Mucosa of gallbladder (tissue), 1 donor: ENCODE measurements at places on chromosomes 11 and 22.

DNA sequence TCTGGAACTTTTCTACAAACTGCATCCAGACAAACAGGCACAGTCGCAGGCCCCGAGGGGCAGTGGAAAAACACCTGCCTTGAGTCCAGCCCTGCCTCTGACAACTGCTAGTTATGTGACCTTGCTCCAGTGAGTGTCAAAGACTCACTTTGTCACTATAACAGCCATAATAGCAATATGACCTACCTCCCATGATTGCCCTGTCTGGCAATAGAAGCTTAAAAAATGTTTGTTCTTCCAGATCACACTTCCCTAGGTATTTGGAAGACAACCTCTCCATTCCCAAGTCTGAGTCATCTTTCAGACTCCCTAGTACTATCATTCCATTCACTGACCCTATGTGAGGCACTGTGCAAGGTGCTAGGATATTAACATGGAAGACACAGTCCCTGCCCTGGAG lies 74.5 kb downstream of the RPL27A start:
- no peak for DNase-seq

- no peak for DNase-seq
Observed at GRCh38 chr11:123421589-123421988, 8.5 kb upstream of the GRAMD1B start.

- DNase-seq, result no peak
Observed at GRCh38 chr11:35116762-35117640, 22.0 kb upstream of the CD44 start.

DNA sequence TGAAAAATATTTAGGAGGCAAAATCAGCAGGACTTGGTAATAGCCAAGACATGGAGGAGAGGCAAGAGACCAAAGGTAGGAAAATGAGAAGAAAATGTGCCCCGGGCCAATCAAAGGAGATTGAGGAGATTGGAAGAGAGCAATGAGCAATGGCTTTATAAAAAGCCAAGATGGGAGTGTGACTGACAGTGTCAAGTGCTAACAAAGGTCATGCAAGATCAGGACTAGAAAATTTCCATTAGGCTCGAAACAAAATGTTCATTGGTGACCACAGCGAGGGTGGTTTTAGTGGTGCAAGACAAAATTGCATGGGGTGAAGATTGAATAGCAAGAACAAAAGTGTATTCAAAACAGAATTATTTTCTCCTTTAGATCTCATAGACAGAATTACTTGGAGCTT lies 45.2 kb upstream of the TBCEL start:
- no peak for DNase-seq

DNA sequence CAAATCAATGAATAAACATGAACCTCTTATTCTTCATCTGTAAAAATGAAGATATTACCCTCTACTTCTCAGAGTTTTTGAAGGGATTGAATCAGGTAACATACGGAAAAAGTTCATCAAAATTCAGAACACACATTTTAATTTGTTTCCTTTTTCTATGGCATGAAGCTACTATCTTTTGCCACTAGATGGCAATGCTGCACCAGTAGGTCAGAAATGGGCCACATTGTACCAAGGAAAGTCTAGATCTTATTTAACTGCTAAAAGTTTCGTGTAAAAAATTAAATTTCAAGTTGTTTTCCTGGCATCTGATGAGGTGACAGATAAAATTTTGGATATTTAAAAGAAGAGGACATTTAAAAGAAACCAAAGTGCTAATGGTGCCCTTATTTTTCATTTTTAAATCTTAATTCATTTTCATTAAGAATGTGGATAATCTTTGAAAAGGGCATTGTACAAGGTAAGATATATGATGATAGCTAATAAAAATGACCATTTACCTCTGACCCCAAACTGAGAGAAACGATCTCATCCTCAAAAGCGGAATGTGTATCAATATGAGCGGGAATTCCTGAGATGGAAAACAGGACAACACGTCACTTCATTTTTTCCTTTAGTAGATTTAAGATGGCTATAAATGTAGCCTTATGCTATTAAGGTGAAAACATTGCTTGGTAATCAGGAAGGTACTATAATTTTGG lies 16.1 kb downstream of the ALKBH8 start:
- DNase-seq, result no peak

DNA sequence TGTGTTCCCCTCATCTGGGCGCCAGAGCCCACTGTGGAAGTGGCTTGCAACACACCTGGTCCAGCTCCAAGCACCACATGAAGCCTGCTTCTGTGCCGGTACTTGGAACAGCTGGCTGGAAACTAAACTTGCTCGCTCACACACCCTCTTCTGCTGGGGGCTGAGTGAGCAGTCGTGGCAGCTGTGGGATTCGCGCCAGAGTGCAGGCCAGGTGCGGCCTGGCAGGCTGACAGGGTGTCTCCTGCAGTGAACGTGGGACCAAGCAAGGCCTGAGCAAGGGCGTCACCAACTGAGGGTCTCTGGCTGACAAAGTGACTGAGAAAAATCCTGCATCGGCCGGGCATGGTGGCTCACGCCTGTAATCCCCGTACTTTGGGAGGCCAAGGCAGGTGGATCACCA lies 15.2 kb downstream of the SMC1B start:
- no peak for DNase-seq

DNA sequence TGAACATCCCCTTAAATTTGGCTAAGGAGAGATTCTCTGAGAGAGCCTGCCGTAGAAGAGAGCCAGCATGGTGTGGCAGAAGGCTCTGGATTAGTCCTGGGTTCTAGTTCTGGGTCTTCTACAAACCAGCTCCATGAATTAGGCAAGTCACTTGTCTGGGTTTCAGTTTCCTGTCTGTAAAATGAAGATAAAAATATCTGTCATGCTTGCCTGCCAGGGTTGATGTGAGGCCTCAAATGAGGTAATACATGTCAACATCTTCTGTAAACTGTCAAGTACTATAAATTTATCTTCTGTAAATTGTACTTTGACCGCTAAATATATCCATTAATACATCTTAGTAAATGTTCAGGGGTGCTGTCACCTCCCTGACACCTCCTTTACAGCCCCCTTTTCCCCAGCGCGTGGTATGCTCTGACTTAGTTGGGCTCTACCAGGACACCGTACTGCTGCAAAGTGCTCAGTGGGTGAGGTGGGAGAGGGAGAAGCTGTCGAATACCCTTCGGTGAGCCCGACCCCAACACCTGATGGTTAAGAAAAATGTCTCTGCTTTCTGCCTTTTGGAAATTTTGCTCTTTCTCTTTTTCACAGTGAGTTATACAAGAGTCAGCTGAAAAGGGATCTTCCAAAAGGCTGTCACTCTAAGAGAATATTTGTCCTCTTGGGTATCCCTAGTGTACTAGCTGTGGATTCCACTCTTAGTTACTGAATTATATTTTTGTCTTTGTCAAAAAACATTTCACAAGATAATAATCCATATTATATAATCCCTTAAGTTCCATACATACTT lies 15.0 kb downstream of the RBX1 start:
- DNase-seq, result no peak

GRCh38 chr11:82261367-82261766 lies 472.3 kb downstream of the FAM181B start:
- DNase-seq, result no peak

DNA sequence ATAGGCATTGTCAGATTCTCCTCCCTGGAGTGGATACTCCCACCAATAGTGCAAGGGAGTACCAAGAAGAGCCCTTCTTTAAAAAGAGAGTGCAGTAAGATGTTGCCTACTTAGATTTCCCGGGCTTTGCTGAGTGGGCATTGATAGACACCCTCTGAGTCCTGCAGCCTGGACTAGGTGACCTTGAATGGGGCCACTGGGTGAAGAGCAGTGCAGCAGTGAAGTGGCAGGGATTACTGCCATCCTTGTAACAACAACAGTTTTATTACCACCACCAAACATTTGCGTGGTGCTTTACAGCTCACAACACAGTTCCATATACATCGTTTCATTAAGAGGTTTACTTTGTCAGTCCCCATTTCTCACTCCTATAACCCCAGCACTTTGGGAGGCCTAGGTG lies 59.4 kb downstream of the MICAL2 start:
- no peak for DNase-seq

GRCh38 chr11:17813391-17814059 lies 78.9 kb downstream of the KCNC1 start:
- no peak for DNase-seq

GRCh38 chr11:123630126-123630608 lies 24.3 kb downstream of the SCN3B start:
- no peak for DNase-seq

GRCh38 chr22:47748957-47749356 lies 986.5 kb downstream of the TBC1D22A start:
- no peak for DNase-seq

DNA sequence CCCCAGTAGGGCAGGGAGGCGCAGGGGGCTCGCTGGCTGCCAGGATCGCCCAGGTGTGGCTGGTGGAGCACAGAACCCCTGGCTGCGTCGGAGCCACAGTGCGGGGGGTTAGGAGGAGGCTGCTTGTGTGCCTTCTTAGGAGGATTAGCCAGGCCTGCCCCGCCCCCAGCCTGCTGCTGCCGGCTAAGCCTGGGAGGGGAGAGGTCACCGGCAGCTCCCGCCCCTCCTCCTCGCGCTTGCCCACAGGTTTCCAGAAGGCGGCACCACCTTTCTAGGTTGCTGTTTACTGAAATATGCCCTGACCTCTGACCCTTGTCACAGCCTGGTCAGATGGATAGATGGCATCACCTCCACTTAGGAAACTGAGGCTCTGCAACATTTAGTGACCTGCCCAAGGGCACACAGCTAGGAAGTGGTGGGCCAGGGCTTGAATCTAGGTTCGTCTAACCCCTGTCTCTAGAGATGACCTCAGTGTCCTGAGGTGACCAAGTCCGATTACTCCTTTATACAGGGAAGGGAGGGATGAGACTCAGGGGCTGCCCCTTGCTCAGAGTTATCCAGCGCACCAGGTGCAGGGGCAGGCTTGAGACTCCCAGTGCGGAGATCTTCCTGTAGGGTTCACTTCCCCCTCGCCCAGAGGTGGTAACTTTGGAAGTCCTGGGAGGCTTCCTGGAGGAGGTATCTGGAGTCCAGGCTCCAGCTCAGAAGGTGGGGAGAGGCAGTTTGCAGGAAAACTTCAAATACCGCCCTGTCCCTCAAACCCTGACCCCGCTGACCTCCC lies 44.0 kb downstream of the MYO7A start:
- DNase-seq, result no peak

- no peak for DNase-seq
Observed at GRCh38 chr11:116442238-116442752, 330.5 kb downstream of the BUD13 start.

GRCh38 chr11:105609341-105609781 lies 512 bp upstream of the GRIA4 start:
- DNase-seq, result no peak

DNA sequence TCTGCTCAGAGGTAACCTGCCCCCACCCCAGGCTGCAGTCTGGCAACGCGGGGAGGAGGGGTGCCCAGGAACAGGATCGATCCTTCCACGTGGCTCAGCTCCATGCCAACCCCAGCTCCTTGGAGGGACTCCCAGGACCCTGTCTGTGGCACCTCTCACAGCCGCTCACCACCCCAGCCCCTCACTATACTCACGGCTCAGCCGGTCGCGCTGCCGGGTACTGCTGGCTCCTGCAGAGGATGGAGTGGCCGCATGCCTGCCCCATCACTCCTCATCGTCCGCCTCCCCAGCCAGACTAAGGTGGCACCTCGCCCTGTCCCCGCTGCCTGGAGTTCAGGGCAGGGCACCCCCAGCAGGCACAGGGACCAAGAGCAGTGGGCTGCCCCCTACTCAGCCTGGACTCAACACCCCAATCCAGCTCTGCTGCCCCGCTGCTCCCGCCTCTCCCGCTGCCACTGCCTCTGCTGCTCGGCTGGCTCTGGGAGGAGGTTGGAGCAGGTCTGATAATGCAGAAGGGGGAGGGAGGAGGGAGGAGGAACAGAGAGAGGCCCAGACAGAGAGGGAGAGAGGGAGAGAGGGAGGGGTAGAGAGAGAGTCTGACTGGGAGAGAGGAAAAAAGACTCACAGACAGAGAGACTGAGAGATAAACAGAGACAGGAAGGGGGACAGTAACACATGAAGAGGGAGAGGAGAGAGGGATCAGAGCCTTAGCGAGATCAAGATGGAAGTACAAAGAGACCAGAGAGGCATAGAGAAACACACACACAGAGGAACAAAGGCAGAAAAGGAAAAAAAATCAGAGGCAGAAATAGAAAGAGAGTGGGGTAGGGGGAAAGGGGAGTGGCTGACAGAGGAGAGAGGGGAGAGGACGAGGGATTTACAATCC lies at the start of gene PDE2A:
TSS of gene PDE2A (minus strand) at position 480 of the 886 bp plus-strand sequence. CDS start at position 265, 215 bp downstream.
- no peak for DNase-seq

DNA sequence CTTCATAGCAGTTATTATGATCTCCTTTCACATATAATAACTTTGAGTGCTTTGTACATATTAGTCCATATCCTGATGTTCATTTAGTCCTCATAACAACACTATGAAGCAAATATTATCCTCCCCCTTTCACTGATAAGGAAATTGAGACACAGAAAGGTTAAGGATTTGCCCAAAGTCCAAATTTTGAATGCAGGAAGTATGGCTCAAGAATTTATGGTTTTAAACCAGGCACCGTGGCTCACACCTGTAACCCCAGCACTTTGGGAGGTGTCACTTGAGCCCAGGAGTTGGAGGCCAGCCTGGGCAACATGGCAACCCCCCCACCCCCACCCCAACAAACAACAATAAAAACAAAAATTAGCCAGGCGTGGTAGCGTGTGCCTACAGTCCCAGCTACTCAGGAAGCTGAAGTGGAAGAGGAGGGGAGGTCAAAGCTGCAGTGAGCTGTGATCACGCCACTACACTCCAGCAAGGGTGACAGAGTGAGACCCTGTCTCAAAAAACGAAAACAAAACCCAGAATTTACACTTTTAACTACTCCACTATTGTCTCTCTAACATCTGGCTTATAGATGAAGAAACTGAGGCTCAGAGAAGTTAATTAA lies 8.6 kb downstream of the CCDC34 start:
- no peak for DNase-seq

- DNase-seq, result no peak
Observed at GRCh38 chr11:24543771-24544170, 46.9 kb downstream of the LUZP2 start.

DNA sequence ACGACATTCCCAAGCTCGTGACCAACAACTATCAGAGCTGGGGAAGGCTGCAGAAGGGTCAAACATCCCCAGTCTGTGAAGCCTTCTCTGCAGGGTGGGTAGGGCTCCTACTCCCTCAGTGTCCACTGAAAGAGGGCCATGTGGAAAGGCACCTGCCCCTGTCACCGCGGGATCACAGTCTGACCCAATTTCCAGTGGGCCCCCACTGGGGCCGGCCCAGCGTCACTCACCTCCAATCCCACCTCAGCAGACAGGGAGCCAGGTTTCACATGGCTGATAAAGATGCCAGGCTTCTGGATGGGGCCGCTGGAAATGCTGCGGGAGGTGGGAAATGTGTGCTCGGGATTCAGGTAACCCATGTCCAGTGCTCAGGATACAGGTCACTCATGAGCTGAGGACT lies 20.0 kb downstream of the USH1C start:
- DNase-seq, result no peak

GRCh38 chr11:94658386-94658785 lies 91.2 kb downstream of the PIWIL4 start:
- DNase-seq, result peak; percentile 34
